ENCODE measurements at places on chromosomes 1 and 21.

GRCh38 chr1:209512821-209513220, 70.7 kb upstream of the CAMK1G start:
- no peak for DNase-seq

DNA sequence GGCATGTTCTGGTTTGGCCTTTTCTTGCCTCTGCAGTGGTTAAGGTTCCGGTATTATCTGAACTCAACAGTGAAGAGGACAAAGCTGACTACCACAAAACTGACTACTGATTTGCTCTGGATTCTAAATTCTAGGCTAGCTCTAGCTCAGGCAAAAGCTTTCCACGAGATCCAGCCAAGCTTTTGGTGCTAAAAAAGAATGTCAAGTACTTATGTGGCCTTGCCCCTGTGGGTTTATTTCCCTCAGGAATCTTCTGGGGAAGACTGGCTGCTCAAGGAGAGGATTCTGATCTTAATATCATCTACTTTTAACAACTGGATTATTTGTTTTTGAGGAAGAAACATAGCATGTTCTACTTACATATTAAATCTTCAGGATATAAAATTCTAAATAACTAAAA, 26.1 kb upstream of the MTMR11 start:
- DNase-seq: no peak

- no peak for DNase-seq
These were observed 105.1 kb downstream of the RAVER2 start for GRCh38 chr1:64849942-64850341.

DNA sequence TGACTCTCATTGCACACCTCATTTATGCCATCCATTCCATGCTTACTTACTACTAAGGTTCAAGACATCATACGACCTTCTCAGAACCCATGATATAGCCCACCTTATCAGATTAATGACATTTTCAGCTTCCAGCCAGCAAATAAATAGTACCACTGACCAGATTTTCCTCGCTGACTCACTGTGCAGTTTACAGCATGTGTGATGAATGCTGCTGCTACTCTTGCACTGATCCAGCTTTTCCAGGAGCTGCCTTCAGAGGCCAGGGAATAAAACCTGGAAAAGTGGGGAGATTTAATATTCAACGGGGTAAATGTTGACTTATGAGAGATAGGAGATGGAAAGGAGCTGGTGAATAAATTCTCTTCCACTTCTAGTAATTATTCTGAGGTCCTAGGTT, 247.1 kb downstream of the COL11A1 start:
- DNase-seq: peak; percentile 7

DNA sequence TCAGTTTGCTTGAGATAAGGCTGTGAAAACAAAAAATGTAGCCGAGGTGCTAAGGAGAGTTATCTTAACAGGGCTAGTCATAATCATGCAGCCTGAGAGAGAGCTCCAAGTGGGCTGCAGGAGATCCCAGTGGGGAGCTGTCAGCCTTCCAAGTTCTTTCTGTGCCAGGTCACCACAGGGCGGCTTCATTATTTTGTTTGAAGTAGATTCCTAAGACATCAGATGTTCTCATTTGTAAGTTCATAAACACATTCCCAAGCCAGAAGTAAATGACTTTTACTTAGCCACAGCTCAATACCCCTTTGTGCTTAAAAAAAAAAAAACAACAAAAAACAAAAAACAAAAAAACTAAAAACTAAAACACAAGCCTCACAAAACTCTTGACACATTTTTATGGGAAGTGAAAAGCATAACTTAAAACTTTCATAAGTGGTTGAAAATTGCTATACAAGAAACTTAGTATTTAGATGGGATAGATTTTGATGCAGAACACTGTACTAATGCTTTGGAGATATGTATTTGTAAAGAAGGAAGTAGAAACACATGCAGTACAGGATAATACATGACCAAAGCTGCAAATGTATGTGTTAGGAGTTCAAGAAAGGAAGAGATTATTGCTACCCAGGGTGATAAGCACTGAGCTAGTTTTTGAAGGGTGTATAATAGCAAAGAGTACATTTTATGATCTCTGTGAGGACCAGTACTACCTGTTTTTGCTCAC, 8.6 kb downstream of the CDC14A start:
- peak; percentile 51 for DNase-seq

DNA sequence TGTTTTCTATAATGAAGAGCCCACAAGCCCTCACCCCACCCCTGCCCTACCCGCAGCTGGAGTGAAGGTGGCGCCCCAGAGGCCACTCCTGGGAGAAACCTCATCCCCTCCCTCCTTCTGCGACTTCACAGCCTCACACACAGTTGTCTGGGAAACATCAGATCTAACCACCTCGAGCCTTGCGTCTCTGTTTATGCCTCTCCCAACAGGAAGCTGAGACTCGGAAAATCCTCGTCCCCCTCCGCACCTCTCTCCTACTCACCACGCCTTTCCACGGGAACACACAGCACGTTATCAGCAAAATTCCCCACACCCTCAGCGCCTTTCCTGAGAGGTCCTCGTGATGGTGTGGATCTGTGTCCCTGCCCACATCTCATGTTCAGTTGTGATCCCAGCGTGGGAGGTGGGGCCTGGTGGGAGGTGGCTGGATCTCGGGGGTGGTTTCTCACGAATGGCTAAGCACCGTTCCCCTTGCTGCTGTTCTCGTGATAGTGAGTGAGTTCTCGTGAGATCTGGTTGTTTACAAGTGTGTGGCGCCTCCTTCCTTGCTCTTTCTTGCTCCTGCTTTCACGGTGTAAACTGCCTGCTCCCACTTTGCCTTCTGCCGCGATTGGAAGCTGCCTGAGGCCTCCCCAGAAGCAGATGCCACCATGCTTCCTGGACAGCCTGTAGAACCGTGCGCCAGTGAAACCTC, 190.6 kb downstream of the KIF26B start:
- peak; percentile 44 for DNase-seq

DNA sequence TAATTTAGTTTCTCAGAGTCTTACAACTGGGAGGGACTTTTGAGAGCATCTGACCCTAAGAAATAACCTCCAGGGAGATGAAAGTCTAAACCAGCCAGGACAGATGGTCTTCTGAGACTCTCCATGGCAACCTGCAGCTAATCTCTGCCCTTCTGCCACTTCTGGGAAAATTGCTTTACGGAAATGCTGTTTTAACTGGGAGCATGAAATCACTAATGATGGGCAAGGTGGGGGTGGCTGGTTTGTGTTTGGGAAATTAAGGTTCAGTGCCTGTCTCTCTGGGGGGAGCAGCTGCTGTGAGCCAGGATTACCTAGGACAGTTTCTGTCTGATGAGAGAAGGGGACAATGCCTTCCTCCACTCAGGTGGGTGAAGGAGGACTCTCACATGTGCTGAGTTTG, 33.2 kb downstream of the ROR1 start:
- DNase-seq: no peak

- DNase-seq: peak; percentile 17
These were observed 30.4 kb upstream of the PDE4B start for GRCh38 chr1:65762081-65762862.

GRCh38 chr1:86757272-86757984, 53.1 kb downstream of the SH3GLB1 start:
- peak; percentile 85 for DNase-seq

DNA sequence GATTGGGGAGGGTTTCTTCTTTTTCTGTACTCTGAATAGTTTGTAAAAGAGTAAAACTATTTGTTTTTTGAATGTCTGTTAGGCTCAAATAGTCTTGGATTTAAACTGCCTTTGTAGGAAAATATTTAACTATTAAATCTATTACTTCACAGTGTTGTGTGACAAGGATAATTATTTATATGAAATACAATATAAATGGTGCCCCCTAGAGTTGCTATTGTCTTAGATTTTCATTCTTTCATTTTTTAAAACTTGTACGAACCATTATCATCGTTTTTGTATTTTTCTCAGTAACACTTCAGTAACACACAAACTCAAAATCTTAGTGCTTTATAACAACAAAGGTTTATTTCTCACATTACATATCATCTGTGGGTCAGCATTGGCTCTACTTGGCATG, 37.4 kb downstream of the C1orf185 start:
- no peak for DNase-seq

DNA sequence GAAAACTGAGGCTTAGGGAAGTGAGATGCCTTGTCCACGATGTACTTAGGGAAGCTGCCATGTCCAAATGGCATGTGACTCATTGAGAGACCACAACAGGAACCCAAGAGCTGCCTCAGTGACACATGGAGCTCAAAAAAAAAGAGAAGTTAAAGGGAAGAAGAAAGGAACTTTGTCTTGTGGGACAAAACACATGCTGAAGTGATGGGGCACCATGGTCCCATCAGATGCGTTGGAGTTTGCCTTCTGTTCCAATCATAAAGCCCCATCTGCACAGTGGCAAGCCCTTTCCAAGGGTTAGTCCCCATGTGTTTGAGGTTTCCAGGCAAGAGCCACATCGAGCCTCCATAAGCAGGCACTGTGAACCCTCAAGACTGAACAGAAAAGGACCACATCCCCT, 8.0 kb downstream of the MED8 start:
- peak; percentile 20 for DNase-seq

DNA sequence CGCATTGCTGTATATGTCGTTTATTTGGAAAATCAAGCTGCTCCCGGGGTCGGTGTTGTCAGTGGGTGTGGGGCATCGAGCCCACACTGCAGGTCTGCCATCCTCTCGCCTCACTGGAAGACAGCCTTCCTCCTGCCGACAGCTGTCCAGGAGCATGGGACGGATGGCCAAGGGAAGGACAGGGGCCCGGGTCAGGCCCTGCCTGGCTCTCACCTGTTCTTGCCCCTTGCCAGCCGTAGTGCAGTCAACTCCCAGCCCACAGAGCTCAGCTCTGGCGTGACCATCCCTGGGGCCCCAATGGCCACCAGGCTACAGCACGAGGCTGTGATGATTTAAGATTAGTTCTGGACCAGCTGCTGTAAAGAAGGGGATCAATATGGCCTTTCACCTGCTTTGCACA, 86.9 kb upstream of the ACTL8 start:
- DNase-seq: no peak

- DNase-seq: peak; percentile 51
These were observed 3.1 kb upstream of the LMNA start for GRCh38 chr1:156111355-156111962.

- no peak for DNase-seq
These were observed 35.9 kb downstream of the PIK3R3 start for GRCh38 chr1:46096269-46097148.

- no peak for DNase-seq
These were observed 8.9 kb upstream of the OMA1 start for GRCh38 chr1:58555393-58555792.

GRCh38 chr1:59266927-59267293, 30.0 kb upstream of the FGGY start:
- no peak for DNase-seq

GRCh38 chr1:192516776-192517297, 58.7 kb upstream of the RGS1 start:
- DNase-seq: peak; percentile 41

GRCh38 chr1:191888996-191889622, 269.2 kb upstream of the RGS18 start:
- DNase-seq: peak; percentile 57

GRCh38 chr1:159084152-159084551, 7.6 kb upstream of the AIM2 start:
- DNase-seq: no peak

DNA sequence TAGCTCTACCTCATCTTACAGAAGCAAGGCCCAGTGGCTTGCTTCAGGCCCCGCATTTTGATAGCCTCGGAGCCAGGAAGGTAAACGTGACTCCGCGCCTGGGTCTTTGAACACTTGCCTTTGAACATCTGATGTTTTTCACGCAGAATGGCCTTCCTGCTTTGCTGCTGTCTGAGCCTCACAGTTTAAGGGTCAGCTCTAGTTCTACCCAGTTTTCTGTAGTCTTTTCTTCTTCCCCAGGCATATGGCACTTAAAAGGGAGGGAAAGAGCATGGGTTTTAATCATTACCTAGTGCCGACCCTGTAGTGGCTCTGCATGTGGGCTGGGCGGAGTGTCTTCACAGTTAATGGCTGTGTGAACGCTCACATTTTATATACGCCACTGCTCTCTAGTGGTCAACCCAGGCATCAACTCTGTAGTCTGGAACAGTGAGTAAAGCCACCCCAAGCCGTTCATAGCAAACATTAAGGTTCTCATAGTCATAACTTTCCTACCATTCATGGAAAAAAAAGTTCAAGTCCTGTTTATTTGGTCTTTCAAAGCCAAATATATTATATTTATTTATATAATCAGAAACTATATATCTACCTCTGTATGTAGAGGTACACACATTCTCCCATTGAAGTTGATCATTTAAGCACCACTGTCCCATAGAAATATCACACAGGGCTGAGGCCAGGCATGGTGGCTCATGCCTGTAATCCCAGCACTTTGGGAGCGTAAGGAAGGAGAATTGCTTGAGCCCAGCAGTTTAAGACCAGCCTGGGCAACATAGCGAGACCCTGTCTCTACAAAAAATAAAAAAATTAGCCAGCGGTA, 78.1 kb downstream of the IER5 start:
- DNase-seq: peak; percentile 89

DNA sequence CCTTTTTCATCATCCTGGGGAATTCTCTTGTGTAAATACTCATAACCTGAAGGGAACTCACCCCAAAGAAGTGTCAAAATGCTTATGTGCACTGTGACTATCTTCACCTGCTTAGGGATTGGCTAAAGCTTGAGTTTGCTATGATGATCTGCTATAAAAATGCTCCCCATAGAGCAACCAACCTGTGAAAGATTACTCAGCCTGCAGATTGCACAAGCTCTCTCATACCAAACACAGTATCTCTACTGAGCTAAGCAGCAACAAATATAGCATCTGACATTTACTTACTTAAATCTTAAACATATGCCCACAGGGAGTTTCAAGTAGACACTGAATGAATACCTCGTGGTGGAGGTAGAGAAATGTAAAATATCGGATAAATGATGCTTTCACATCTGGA, 725.8 kb downstream of the MRPL39 start:
- DNase-seq: peak; percentile 76

DNA sequence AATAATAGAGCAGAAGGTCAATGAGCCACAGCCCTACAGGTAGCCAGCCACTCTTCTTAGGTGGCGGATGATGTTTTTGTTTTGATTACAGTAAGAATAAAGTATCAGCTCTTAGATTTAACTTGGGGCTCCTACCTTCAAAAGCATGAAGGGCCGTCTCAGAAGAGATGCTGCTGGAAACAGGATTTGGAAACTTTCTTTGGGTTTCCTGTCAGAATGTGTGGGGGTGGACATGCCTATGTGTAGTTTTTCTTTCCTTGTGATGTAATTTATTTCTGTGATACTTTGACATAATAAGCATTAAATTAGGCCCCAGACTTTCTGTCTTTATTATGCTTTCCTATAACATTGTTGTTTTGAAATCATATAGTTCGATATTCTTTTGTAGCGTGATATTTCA, 1.5 kb downstream of the RAP1A start:
- DNase-seq: no peak
